ENCODE measurements at places on chromosomes 3 and 15.

GRCh38 chr15:56496635-56497034, 31.7 kb upstream of the MNS1 start:
- no peak for DNase-seq

GRCh38 chr15:46956881-46957280, 760.4 kb upstream of the SEMA6D start:
- no peak for DNase-seq

- DNase-seq: no peak
Measured at GRCh38 chr3:18127859-18128681, 297.1 kb downstream of the SATB1 start.

GRCh38 chr3:7657214-7658112, 796.5 kb downstream of the GRM7 start:
- DNase-seq: no peak

- no peak for DNase-seq
Measured at GRCh38 chr3:89268059-89268458, 160.6 kb downstream of the EPHA3 start.

DNA sequence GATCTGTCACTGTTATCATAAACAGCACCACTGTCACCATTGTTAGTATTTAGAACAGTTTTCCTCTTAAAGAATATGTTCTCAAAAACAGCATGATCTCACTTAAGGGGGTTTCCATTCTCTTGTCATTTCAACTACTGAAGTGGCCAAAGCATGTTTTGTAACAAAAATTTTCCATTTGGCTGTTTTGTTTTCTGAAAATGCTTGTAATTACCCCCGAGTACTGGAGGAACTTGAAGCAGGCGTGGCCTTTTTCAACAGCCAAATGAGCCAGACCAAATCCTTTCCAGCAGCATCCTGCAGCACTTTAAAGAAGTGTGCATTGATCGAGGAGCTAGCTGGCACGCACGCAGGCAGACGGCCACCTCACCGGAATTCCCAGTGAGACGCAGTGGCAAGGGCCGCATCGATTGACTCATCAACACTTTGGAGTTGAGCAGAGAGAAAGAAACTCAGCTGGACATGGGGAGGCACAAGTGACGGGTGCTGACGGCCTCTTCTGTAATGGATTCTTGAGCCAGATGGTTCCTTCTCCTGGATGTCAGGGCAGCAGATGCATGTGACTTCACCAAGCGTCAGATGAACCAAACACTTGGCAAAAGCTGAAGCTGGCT, 234.3 kb upstream of the IGF1R start:
- DNase-seq: no peak

DNA sequence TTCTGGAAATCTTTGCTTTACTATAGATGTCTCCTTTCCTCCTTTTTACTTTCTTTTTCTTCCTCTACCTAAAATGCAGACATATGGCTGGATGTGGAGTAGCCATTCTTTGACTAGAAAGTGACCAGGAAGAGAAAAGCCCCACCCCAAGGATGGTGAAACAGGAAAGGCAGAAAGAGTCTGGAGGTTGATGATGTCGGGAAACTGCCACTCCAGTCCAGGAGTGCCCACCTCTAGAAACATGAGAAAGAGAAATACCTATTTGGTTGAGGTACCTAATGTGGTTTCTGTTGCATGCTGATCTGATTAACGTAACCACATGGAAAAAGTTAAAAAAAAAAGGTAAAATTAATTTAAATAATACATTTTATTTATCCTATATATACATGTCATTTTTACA, 55.2 kb upstream of the SSR3 start:
- DNase-seq: no peak

GRCh38 chr15:86336051-86336788, 256.5 kb downstream of the AGBL1 start:
- DNase-seq: no peak

- DNase-seq: no peak
Measured at GRCh38 chr15:47862402-47862801, 145.1 kb downstream of the SEMA6D start.

- DNase-seq: no peak
Measured at GRCh38 chr15:96053031-96053780, 277.3 kb upstream of the NR2F2 start.

- no peak for DNase-seq
Measured at GRCh38 chr3:190012784-190013183, 107.9 kb downstream of the P3H2 start.

DNA sequence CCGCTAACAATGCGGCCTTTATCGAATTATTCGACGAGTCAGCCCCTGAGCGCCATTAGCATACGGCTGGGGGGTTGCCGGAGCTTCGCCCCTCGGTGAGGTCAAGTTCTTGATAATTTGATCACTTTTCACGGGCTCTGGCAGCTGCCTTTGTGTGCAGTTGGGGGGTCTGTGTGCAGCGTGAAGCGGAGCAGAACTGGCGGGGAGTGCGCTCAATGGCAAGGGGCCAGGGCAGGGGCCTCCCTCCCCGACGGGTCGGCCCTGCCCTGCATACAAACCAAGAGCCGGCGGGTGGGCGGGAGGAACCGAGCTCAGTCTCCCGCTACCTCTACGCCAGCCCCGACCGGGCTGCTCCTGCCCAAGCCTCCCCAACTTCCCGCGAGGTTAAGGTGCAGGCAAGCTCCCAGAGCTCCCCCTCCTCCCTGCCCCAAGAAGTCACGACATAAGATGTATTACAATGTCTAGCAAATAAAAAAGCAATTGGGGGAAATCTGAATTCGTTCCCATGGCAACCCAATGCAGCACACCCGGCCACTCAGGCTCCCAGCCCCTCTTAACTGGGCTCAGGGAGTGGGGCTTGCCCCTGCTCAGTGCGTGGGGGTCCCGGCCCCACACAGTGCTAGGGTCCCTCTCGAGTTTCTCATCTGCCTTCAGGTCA, 34.1 kb upstream of the POLG start:
- no peak for DNase-seq

DNA sequence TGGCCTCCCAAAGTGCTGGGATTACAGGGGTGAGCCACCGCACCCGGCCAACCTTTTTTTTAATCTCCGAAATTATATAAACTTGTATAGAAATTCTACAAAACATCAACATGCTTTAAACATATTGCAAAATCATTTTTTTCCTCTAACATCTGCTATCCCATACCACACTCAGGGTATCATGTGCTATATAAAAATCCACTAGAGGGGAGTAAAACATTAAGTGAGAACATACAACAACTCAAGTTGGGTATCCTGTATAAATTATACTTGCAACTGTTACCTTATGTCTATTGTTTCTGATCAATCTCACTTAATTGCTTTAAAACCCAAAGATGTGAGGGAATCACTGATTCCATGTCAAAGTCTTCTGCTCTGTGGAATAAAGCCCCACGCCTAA, 71.9 kb upstream of the FBN1 start:
- DNase-seq: no peak

- DNase-seq: no peak
Measured at GRCh38 chr15:44084770-44085169, 110.3 kb downstream of the FRMD5 start.

- no peak for DNase-seq
Measured at GRCh38 chr3:193662757-193663322, 69.8 kb downstream of the OPA1 start.

- DNase-seq: no peak
Measured at GRCh38 chr3:139463466-139463865, 12.8 kb downstream of the RBP2 start.

DNA sequence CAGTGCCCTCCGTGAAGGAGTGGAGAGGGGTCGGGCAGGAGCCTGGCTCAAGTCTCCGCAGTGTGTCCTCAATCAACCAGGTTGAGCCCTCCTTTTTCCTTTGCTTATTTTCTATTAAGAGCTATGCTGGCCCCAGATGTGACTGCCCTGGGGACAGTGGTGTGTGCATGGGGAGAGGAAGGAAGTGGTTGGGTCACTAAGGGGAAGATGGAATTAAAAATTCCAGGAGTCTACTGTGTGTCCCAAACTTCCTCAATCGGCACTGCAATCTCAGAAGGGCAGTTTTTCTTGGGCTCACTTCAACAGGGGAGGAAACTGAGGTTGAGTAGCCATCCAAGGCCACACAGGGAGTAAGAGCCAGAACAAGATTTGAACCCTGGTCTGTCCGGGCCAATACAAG, 13.7 kb upstream of the GRIP2 start:
- DNase-seq: no peak

- DNase-seq: no peak
Measured at GRCh38 chr15:67372543-67372942, 118.0 kb downstream of the IQCH start.

DNA sequence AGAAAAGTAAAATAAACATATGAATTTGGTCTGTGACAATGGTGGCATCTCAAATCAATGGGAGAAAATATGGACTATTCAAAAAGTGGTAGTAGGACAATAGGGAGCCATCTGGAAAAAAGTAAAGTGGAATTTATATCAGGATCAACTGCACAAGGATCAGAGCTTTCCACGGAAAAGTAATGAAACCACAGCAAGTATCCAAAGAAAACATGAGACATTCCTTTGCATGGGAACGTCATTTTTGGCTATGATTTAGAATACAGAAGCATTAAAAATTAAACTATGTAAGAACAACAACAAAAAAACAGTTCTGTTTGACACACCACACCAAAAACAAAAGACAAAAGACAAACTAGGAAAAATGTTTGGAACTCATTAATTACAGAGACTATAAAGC, 18.7 kb downstream of the CRBN start:
- no peak for DNase-seq

DNA sequence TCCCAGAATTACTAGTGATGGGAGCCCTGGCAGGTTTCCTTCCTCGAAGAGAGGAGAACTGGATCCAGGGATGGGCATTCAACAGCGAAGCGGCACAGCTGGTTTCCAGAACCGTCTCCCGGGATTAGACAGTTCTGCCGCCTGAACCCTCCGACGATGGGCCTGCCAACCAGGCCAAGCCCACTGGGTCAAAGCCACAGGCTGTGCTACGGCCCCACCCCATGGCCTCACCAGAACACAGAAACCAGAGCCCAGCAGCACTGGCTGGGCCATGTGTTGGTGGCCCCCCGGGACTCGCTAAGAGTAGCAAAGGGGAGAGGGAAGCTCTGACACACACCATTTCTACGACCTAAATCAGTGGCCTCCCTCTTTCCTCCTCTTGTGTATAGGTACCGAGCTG, 2.2 kb downstream of the C15orf62 start:
- DNase-seq: no peak

DNA sequence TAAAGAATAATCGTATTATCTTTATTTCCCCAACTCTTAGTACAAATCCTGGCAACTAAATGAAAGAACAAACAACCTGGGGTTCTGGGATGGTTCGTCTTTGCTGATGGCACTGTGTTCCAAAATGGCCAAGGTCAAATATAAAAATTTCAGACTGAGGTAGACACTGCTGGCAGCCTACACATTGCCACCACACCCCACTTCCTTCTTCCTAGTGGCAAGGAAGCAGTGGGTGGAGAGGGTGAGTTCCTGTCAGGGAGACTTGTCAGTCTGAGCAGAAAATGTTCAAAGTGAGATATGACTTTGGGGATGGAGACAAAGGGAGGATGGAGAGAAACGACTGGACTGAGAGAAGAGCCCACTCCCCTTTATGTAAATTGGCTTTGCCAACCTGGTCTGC, 69.6 kb downstream of the LMCD1 start:
- DNase-seq: no peak

DNA sequence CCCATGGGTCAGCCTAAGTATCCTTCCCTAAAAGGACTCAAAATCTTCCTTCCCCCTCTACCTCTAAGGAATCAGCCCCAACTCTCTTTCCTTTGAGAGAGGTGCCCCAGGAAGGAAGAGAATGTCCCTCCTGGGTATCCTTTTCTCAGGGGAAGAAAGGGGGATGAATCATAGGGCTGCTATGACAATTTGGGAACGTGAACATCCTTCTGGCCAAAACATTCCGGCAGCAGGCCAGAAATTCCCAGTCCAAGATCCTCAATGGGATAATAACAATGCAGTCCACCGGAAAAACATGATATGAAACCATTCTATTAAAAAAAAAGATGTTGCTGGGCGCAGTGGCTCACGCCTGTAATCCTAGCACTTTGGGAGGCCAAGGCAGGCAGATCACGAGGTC, 50.8 kb upstream of the CACNA2D3 start:
- DNase-seq: no peak

DNA sequence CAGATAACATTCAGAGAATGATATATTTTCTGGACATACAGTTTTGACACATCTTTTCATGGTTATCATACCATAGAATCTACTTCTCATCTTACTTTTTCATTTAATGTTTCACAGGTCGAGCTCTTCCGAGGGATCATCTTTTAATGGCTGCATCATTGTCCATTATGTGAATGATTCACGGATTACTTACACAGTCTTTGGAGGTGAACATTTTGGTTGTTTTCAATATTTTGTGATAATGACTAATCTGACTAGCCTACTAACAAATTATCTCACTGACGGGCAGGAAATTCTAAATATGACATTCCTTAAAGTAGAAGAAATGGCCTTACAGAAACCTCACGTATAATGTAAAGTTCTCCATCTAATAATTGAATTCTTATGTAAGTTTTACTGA, 209.1 kb upstream of the STRIT1 start:
- DNase-seq: no peak

- DNase-seq: no peak
Measured at GRCh38 chr3:195820186-195820585, 8.5 kb upstream of the MUC4 start.

- no peak for DNase-seq
Measured at GRCh38 chr3:52194485-52195290, 3.3 kb upstream of the ALAS1 start.

GRCh38 chr3:146156095-146156494, 4.9 kb downstream of the PLOD2 start:
- DNase-seq: no peak

DNA sequence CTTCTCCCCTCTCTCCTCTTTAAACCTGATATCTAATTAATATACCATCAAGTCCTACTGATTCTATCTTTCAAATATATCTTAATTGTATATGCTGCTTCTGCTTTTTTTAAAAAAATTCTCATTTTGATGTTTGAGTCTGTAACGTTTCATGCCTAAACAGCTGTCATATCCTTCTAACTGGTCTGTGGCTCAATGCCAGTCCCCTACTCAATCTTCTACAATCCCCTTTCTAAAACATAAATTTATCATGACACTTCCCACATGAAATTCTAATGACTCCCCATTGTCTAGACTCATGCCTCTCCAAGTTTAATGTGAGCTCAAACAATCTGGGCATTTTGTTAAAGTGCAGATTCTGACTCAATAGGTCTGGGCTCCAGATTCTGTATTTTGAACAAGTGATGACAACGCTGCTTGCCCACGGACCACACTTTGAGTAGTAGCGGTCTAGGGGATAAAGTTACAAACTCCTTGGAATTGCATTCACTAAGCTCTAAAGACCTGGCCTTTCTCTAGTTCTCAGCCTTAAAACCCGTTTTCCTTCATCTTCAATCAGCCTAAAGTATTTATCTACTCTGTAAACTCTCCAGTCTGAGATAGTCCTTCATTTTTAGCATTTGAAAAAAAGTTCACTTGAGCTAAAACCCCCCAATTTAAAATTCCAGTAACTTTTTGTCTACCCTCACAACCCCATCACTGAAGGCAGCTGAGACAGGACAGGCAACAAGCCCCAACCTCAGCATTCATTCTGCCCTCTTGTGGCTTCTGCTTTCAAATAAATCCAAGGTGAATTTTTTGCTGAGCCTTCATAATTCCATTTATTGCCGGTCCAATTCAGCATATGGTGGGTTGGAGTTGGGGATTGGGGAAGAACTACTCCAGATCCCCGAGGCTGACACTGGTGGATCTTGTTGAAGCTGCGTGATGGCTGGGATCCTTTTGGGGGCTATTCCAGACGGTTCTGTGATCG, 88.1 kb upstream of the THRB start:
- DNase-seq: no peak

- DNase-seq: no peak
Measured at GRCh38 chr3:53485675-53486403, 8.6 kb upstream of the CACNA1D start.
